Jurkat, Clone E6-1 (cell line): ENCODE measurements at places on chromosomes 16 and 17.

GRCh38 chr16:72989579-72990551, 58.1 kb downstream of the ZFHX3 start:
- DNase-seq: no peak

DNA sequence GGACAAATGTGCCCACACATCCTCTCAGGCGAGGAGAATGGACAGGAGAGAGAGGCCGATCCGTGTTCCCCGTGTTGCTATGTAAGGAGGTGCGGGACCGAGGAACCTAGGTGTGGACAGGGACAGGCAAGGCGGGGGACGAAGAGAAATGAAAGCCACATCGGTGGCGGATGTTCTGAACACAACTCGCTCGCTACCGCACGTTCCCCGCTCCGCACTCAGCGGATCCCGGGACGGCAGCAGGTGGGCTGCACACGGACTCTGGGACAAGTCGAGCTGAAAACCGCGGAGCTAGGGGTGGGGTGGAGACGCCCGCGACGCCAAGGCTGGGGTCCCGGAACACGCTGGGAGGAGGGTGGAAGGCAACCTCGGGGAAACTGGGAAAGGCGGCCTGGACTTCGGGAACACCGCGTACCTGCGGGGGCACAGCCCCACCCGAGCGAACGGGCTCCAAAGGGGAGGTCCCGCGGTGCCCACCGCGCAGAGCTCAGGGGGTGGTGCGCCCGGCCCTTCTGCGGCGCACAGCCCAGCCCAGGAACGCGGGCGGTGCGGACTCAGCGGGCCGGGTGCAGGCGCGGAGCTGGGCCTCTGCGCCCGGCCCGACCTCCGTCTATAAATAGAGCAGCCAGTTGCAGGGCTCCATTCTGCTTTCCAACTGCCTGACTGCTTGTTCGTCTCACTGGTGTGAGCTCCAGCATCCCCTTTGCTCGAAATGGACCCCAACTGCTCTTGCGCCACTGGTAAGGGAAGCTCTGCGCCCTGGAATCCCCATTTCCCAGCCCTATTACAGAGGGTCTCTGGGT, at the start of gene MT1E:
MT1E (plus strand) TSS at position 642 of the 803 bp plus-strand sequence; CDS start at position 713, 71 bp downstream.
- no peak for DNase-seq

- no peak for DNase-seq
These were observed 352.6 kb downstream of the WWOX start for GRCh38 chr16:78452025-78452555.

- DNase-seq: no peak
These were observed 294.2 kb upstream of the AXIN2 start for GRCh38 chr17:65855675-65856074.

DNA sequence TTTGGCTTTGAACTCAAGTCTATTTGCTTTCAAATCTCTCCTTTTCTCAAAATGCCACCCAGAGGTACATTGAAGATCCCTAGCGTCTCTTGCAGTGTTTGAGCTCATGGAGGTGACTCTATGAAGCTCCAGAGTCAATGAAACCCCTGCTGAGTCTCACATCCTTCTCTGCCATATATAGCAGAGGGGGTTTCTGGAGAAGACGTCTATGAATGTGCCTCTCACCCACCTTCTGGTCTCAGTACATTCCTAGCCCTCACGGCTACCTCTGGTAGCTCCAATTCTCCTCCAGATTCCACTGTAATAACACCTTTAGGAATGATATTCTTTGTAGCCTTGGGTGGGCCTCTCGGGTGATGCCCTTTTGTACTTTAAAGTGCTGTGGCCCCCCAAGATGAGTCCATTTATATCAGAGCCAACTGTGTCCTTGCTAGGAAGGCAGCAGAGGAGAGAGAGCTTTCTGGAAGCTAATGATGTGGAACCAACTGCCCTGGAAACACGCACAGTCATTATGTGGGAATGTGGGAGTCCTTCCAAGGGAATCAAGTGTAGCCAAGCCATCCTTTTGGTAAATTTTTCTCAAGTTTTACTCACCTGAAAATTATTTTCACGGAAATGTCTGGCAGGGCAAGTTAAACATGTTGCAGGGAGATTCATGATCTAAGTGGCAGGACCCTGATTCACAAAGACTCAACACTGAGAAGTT, 123.4 kb downstream of the ASIC2 start:
- no peak for DNase-seq

- no peak for DNase-seq
These were observed 117.7 kb downstream of the ZNF778 start for GRCh38 chr16:89334988-89335802.

DNA sequence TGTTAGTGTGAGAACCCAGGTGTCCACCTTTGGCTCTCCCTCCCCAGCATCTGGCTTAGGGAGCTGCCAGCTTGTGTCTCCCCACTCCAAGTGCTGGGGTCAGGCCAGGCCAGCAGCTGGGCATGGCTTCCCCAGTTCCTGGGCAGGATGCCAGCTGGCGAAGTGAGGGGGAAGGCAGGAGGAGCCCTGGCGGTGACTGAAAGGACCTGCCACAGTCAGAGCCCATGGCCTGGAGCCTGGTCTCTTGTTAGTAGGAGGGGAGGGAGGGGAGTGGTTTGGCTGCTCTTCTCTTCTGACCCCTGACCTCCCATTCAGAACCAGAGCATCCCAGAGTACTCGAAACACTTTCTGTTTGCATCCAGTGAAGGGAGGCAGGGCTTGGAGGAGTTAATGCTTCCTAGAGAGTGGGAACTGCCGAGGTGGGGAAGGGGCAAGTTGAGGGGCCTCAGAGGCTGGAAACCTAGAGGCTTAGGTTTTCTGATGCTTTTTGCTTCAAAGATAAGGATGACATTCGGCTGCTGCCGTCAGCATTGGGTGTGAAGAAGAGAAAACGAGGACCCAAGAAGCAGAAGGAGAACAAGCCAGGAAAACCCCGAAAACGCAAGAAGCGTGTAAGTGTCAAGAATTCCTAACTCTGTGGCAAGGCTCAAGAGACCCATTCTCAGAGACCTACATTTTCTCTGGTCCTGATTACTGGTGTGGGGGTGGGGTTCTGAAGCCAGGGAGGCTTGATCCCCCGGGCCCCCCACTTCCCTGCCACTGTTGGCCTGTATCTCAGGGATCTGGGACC, 772 bp downstream of the CHD3 start:
- no peak for DNase-seq

GRCh38 chr17:38654411-38655398, 20.1 kb downstream of the EPOP start:
- DNase-seq: no peak

DNA sequence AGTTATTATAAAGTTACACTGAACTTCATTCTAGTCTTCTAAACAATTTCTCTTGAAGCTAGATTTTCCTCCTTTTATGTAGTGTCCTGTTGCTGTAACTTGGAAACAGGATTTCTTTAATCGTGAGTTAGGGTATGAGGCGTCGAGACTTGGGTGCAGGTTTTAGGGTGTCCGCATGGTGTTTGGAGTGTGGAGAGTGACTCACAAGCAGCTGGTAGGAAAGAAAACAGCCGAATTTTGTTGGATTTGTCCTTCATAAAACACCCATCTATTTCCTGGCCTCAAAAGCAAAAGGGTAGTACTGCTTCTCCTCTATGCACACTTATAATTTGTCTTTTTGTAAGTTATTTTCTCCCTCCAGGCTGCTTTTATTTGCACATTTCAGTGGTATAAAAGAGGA, 1.6 kb downstream of the RPTOR start:
- DNase-seq: no peak

GRCh38 chr17:80795090-80795580, 196.5 kb upstream of the CHMP6 start:
- DNase-seq: no peak
